Urothelium cell line (cell line): ENCODE measurements at places on chromosomes 12 and 14.

DNA sequence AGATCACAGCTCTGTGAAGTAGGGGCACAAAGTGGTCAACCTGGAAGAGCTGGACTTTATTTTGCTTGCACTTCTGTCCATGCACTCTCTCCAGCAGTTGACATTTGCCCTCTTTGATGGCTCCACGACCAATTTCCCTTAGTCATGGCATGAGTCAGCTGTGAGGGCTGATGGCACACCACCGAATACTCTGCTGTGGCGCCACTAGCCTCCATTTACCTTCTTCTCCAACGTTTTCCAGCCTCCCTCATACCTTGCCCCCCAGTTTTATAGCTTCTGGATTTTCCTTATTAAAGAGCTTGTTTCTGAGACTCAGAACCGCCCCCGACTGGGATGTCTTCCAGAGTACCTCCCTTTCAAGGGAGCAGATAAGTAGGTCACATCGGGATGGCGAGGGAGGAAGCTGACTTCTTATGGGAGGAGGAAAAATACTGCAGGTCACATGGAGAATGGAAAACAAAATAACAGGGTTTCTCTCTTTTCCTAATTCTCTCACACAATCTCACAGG, 17.6 kb downstream of the NINJ2 start:
- no peak for DNase-seq

- DNase-seq: no peak
These were observed 958 bp downstream of the SPATS2 start for GRCh38 chr12:49368240-49368600.

DNA sequence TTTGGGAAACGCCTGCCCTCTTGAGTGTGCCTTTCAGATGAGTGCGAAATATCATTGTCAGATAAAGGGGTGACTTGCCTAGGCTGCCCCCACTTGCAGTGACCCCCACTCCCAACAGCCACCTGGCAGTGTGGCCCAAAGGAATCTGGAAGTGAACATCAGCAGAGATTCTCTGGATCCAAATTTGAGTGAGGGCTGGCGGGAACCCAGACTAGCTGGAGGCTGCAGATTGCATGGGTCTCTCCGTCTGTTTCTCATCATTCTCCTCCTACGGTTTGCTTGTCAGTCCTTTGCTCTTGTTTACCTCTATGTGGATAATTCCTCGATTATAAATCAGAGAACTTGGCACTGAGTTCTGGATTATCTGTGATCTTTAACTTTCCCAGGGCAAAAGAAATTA, 280.8 kb downstream of the ZFP36L1 start:
- DNase-seq: no peak

GRCh38 chr14:97177016-97177415, 379.8 kb downstream of the VRK1 start:
- peak; percentile 16 for DNase-seq

GRCh38 chr12:8038659-8039114, 6.2 kb downstream of the FOXJ2 start:
- peak; percentile 88 for DNase-seq

GRCh38 chr12:102961466-102961855, 4.0 kb downstream of the ASCL1 start:
- no peak for DNase-seq

DNA sequence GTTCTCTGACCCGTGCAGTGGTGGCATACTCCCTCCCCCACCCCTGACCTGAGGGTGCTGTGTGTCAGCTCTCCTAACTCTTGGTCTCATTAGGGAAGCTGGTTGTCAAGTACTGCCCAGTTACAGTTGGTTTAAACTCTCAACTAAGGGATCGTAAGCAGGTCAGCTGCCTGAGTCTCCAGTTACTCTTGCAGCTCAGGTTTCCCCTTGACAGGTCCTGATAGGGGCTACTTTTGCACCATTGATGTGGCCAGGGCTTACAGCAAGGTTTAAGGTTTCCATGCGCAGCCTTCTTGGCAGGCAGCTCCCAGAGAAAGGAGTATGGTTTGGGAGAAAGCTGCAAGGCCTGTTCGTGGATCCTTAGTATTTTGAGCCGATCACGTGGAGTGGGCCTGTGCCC, 74.5 kb downstream of the ETV6 start:
- no peak for DNase-seq

DNA sequence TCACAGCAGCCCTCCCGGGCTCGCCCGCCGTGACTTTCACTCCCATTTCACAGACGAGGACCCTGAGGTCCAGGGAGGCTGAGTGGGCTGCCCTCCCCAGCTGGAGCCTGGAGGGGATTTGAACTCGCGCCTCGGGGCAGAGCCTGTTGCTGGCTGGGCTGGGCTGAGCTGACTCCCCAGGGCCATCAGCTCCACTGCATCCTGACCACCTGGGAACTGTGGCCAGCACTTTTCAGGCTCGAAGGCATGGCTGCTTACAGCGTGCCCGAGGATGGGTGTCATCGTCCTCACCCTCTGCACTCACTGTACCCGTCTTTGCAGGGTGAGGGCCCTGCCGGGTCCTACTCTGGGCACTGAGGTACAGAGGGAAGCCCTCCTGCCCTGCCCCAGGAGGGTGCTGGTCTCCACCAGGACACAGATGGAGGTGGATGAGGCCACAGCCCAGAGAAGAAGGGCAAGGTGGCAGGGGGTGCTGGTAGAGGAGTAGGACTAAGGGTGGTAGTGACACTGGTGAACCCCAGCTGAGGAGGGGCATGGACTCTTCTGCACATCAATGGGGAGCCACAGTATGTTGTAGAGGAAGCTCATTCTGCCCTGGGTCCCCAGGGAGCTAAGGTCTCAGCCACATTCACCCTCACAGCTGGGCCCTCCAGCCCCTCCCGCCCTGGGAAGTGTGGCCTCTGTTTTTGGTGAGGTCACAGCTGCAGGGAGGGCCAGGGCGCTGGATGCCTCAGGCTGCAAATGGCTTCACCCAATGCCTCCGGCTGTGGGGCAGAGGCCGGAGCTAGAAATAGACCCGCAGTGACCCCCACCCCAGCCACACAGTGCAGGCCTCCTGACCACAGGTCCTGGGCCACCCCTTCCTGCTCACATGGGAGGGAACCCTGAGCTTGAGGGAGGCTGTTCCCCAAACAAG, 365.1 kb upstream of the SFSWAP start:
- DNase-seq: no peak

DNA sequence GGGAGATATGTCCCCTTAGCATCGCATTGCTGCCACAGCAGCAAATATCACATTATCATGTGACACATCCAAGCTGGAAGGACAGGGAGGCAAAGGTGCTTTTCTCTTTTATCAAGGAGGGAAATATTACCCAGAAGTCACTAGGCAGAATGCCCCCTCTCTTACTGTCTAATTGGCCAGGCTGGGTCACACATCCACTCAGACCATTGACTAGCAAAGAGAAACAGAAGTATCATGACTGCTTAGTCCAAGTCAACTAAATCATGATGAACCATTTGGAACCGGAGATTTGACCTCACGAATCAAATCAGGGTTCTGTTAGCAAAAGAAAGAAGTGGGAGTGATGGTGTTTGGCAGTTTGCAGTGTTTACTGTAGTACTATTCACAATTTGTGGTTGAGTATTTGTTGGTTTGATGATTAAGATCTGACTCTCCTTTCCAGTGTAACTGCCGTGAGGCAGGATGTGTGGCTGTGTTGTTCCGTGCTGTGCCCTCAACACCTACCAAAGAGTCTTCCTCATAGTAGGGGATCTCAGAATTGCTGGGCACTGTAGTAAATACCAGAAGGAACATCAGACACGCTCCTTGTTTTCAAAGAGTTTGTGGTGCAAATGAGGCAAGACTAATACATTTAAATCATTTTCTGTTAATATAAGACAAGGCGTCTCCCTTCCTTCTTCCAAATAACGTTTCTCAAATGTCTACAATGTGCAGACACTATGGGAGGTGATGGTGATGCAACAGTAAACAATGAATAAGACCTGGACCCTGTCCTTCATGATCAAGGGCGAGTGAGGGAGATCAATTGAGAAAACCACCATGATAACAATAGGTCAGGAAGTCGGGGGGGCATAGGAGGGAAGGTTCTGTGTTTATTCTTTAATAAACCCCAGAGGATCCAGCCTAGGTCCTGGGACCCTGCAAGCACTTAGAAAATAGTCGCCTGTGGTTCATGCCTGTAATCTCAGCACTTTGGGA, 194.4 kb upstream of the CRY1 start:
- no peak for DNase-seq

DNA sequence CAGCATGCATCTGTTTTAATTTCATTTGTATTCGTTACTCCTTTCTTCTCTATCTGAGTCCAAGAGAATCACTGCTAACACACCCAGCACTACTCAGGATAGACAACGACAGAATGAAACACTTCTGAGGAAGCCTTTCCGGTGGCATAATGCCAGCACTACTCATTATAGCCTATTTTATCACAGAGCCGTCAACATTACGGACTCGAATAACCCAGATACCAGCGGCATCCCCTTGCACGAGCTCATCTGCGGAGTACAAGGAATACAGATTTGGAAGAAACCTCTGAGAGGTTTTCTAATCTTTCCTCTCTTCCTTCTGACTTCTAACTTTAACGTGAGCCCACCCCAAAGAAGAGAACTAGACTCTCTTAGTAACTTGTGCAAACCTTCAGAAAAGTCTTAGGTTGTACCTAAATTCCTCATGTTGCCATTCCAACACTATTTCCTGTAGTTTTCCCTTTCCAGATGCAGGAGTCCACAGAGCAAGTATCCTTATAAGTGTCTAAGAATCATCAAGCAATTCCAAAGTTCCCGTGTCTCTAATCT, 248.1 kb downstream of the APAF1 start:
- no peak for DNase-seq

GRCh38 chr14:50051106-50051505, 65.3 kb downstream of the VCPKMT start:
- DNase-seq: no peak

DNA sequence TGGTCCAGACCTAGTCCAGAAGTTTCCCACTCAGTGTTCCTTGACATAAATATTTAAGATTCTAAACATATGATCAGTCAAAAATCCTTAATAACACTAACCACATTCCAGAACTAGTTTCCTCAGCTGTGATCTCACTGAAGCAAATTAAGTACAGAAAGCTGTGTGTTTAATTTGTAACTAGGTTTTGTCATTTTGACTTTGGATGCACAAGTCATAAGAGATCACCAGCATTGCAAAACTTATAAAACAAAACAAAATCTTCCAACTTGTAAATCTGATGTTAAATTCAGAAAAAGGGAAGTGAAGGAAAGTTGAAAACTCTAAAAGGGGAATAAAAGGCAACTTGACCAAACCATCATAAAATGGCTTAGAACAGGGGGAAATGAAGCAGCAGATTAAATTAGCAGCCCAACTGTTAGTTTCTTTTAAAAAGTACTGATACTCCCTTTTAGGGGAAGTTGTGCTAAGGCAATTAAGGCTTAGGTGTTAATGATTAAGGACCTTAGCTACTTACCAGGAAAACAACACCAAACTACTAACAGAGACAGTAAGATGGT, 56.6 kb downstream of the SH2B3 start:
- DNase-seq: no peak

DNA sequence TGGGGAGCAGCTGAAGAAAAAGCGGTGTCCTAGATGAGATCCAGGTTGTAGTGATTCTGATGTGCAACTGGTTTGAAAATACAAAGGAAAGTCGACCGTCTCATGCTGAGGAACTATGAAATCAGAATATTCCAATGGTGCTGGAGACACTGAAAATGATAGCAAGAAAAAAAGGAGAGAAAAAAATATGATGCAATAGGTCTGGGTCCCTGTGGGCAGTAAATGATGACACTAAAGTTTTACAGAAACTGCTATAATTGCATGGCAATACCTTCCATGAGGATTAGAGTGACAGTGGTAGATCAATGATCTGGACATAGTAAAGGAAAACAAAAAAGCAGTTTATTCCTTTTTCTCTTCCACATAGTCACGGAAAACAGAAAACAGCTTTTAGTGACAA, 2.3 kb downstream of the PYM1 start:
- no peak for DNase-seq
